Stimulated activated CD4-positive, alpha-beta T cell treated with anti-CD3 and anti-CD28 coated beads, Interleukin-12 subunit alpha, Interleukin-12 subunit beta, amount 100 ng/mL, for 24 hours (primary cell): ENCODE measurements at places on chromosomes 11 and 22.
A peak's percentile ranks its signal among the peaks of the same experiment; 100 is the strongest.

- no peak for DNase-seq
Measured at GRCh38 chr11:57801183-57801485, 39.5 kb downstream of the CTNND1 start.

- DNase-seq, result no peak
Measured at GRCh38 chr11:65539744-65540289, 14.9 kb downstream of the SCYL1 start.

DNA sequence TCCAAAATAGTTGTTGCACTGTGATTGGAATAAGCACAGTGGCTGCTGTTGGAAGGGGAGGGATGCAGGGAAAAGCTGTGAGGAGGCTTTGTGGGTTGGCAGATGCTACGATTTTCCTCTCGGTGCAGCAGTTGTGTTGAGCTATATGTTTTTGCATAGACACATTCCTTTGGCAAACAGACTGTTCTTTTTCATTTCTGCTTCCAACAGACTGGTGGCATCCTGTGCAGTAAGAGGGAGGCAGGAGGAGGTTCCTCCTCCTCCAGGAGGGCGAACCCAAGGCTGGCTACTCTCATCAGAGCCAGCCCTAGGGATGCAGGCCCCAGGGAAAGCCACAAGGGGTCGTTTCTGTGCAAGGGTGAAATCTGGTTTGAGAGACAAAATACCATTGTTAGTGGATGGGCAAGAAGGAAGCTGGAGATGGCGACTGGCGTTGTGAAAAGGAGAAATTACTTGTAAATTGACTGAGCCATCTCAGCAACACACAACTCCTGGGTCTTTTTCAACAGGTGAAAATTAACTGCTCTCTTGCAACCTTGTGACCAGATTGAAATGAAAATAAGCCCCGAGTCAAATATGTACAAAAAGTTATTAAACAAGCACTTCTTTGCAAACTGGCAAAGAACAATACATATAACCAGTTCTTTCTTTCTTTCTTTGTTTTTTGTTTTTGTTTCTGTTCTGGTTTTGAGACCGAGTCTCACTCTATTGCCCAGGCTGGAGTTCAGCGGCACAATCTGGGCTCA is 26.5 kb upstream of the UBASH3B start:
- peak; percentile 63 for DNase-seq

DNA sequence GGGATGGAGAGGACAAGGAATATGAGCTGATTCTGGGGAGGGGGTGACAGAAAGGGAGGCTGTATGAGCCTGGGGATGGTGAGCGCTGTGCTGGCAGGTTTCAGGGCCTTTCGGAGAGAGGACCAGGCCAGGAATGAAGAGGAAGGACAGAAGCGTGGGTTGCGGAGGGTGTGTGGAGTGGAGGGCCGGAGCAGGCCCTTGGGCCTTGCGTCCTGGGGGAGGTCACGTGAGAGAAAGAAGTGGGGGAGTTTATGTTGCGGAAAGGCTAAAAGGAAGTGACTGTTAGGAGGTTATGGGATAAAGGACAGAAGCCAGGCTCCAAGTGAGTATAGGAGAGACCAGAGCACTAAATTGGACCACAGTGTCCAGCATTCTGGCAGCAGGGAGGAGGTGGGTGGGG is 17.5 kb downstream of the BCR start:
- no peak for DNase-seq

GRCh38 chr11:9787260-9787659 is 123.4 kb downstream of the SWAP70 start:
- no peak for DNase-seq
